Left renal pelvis (tissue), 4 donors: ENCODE measurements at places on chromosomes 16 and 17.

DNA sequence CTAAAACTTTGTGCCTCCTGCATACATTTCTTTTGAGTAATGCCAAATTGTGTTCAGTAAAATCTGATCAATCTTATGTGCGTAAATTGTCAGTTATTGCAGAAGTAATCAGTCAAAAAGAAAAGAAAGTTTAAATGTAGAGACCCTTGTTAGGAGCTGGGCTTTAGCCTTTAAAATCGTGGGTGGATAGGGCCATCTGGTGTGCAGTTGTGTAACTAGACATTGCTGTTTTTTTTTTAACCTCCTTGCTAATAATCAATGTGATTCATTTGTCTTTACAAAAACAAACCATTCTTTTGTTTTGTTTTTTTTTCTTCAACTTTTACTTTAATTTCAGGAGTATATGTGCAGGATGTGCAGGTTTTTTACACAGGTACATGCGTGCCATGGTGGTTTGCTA is 5.3 kb upstream of the WWOX start:
- no peak for DNase-seq

DNA sequence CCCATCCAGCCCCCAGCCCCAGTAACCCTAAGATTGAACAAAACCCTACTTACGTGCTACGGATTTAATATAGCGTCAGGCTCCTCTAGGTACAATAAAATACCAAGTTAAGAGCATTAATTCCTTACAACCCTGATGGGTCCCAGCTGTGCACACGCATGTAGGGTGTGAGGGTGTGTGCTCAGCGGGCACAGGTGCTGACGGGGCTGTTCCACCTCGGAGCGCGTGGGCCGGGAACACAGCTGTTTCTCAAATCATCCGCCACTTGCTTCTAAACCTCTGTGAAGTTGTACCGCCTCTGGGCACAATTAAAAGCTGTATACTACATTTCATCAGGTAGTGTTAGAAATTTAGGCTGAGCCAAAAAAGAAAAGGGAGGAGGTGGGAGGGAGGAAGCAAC is 478.6 kb downstream of the MAF start:
- DNase-seq = no peak

DNA sequence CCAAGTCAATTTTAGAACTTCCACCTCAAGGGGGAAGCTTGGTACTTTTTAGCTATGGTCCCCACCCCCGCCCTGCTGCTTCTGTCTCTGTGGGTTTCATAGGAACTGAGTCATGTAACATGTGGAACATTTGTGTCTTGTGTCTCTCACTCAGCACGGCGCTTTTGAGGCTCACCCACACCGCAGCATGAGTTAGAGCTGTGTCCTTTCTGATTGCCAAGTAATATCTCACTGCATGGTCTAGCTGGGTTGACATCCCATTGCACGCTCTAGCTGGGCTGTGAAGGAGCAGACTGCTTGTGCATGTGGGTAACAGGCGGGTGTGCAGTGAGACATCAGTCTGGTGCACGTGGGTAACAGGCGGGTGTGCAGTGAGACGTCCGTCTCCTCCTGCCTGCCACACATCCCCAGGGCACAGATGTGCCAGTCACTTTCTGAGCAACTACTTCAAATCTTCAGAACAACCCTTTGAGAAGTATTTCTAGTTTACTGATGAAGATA is 26.4 kb upstream of the SLC7A5 start:
- DNase-seq = no peak

- no peak for DNase-seq
Observed at GRCh38 chr17:28544402-28545140, 7.9 kb downstream of the UNC119 start.

DNA sequence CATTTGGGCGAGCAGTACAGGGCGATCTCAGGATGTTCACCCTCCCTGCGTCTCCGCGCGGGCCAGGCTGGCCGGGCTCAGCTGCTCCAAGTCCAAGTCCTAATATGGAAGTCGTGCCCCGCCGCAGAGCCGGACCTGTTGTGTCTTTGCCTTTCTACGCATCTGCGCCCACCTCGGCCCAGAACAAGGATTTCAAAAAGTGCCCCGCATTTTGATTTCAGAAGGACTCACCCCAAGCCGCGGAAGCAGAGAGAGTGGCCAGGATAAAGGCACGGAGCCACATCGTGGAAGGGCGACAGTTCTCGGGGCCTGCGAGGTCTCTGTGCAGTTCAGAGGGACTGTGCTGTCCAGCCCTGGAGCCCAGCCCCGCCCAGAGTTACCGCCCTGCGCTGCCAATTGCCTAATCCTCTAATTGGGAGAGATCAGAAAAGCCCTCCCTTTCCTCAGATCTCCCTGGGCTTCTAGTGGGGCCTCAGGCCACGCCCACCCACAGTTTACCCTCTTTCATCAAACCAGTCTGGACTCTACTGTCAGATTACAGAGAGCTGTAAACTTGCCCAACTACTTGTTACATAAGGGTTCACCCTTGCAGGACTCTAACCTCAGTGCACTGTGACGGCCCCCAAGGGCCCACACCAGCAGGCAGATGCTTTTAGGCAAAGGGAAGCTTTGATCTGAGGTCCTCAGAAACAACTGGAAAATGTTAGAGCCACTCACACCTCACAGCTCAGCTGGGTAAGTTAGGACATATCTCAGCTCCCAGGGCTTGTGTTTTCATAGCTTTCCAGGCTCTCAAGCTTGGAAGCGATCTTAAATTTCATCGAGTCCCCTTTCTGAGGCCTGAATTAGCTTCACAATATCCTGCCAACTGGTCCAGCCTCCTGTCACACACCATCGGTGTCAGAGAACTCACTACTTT is at the start of gene CES1:
TSS of gene CES1 (minus strand) at position 324 of the 919 bp plus-strand sequence. CDS start at position 283, 41 bp downstream.
- DNase-seq = no peak

- no peak for DNase-seq
Observed at GRCh38 chr16:85943711-85944110, 44.7 kb downstream of the IRF8 start.

DNA sequence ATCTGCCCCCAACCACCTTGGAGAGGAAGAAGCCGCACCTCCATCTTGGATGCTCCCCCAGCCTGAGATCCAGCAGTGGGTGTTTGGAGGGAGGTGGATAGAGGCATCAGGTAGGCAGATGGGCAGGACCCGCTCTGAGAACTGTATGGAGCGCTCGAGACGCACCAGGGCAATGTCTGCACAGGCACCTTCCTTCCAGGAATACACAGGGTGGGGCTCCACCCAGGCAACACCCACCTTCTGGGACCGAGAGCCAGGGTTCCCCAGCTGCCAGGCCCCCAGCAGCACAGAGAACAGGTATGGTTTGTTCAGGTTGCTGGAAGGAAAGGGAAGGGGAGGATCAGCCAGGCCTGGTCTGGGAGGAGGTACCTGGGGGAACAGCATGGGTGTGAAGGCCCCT is 2.4 kb downstream of the PRSS22 start:
- no peak for DNase-seq

GRCh38 chr17:46770818-46771560 is 47.5 kb downstream of the WNT3 start:
- no peak for DNase-seq

DNA sequence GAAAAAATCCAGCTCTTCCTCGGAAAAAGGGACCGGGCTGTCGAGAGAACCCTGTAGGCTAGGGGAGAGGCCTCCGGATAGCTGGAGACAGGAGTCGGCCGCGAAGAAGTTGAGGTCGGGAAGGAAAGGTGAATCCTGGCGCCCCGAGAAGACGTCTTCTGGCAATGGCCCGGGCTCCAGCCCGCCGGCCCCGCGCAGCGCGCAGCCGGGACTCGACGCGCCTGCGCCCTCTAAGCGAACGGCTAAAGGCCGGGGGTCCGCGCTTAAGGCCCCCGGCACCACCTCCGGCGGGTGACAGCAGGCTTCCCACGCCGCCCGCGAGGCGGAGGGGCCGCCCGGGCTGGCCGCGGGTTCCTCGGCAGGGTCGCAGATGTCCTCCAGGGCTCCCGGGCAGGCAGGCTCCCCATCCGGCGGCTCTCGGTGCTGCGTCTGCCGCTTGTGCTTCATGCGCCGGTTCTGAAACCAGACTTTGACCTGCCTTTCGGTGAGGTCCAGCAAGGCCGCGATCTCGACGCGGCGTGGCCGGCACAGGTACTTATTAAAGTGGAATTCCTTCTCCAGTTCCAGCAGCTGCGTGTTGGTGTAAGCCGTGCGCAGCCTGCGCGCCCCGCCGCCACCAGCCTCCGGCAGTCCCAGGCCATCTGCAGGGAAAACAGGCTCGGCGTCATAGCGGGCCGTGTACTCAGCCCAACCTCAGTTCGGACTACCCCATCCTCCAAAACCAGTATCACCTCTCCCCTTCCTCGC is 1.6 kb downstream of the HOXB2 start:
- no peak for DNase-seq

GRCh38 chr17:64728041-64728695 is 66.1 kb upstream of the SMURF2 start:
- DNase-seq = no peak

- DNase-seq = no peak
Observed at GRCh38 chr17:16243385-16243784, 26.4 kb downstream of the PIGL start.

DNA sequence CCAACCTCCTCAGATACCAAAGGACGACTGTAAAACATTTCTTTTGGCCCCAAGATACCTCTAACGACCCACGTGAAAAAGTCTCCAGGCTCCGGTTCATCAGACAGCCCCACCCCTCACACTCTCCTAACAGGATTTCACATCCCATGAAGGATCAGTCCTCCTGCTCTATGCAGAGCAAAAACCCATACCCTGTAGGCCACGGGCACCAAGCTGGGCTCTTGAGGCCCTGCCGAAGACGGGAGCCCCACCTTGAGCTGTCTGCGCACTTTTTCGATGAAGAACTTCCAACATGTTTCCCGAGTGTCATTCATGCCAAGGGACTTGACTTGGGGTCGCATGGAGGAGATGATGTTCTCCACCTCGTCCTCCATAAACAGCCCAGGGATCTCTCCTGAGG is 89.9 kb downstream of the PGS1 start:
- no peak for DNase-seq

- no peak for DNase-seq
Observed at GRCh38 chr17:297758-298157, 54.8 kb downstream of the RPH3AL start.

- DNase-seq = no peak
Observed at GRCh38 chr17:44279666-44280391, 11.9 kb upstream of the SLC4A1 start.

DNA sequence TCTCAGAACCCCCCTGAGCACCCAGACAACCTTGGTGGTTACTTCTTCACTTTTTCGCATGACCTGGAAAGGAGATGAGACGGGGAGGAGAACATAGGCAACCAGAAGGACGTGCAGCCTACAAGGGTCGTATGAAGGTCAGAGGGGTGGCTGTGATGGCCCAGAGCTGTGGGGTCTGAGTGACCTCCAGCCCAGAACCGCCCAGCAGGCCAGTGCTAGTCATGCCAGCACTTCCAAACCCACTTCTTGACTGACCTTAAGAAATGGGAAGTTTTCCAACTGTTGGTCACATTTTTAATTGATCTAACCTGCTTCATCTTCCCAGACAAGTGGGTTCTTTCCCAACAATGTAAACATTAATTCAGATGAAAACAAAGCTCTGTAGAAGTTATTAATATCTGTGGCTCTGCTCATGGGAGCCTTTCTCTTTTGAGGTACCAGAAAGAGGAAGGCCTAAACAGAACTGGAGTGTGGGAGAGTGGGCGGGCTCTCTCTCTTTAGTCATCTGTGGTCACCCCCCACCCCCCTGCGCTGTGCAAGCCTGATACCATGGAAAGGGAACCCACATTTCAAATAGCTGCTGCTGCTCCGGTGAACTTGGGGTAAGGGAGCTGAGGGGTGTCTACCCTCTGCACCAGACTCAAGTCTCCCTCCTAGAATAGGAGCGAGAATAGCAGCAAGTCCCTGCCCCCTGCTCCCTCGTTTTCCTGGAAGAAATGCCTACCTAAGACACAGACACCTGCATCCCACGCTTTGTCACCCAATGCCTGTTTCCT is 101.6 kb downstream of the RAB11FIP4 start:
- no peak for DNase-seq

DNA sequence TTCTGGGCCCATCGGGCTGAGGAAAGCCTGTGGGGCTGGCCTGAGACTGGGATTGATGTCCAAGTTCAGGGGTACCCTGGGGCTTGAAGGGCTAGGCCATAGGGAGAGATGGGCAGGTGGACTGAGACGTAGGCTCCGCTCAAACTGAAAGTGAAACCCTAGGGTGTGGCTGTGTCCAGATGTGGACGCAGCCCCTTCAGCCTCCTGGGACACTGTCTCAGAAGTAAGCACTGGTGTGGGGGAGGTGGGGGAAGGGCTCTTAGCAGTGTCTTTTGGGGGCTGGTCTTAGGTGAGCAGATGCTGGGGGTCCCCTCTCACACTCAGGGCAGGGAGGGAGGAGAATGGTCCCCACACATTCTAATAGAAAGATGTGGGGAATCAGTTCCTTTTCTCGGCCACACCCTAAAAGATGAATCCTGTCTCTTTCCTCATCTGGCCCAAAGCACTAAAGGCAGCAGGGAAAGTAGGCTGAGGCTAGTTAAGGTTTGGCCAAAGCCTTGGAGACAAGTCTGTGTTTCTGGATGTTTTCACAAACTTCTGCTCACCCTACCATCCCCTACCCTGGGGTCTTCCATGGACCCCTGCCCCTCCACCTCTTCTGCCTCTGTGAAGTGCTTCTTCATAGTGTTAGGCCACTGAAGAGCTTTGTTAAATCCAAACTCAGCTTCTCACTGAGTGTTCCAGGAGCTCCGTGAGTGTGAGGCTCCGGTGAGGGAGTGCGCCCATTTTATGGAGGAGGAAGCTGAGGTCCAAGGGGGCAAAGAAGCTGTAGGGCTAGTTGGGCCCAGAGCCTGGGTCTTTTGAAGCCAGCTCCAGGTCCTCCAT is 5.6 kb downstream of the FMNL1 start:
- DNase-seq = no peak

- DNase-seq = no peak
Observed at GRCh38 chr17:9974448-9975381, 69.6 kb upstream of the RCVRN start.

- no peak for DNase-seq
Observed at GRCh38 chr16:7805686-7806396, 473.2 kb downstream of the RBFOX1 start.

GRCh38 chr16:600781-601180 is 10.9 kb downstream of the RAB40C start:
- no peak for DNase-seq

DNA sequence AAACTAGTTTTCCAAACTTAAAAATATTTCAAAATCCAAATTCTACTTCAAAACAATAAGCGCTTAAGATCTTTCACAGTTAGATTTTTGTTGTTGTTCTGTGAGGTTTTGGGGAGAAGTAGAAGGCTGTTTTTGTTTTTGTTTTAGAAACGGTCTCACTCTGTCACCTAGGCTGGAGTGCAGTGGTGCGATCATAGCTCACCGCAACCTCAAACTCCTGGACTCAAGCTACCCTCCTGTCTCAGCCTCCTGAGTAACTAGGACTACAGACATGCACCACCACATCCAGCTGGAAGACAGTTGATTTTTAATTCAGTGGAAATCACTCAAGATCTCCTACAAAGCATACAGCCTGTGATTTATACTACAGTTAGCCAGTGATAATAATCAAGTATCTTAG is 2.7 kb downstream of the SHCBP1 start:
- no peak for DNase-seq

- no peak for DNase-seq
Observed at GRCh38 chr17:39231591-39232551, 6.1 kb upstream of the STAC2 start.

DNA sequence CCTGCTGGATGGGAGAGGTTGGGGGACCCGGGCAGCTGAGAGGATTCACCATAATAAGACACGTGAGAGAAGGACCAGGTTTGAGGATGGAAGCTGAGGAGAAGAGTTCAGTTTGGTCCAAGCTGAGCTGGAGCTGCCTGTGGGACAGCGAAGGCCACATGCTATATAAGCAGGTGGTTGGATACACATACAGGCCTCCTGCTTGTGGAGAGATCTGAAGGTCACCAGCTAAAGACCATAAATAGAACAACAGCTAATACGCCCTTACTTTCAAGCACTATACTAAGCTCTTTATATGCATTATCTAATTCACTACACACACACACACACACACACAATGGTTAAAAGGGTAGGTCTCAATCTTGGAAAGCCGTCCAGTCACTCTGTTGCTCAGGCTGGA is 32.1 kb downstream of the DUSP14 start:
- no peak for DNase-seq
